ENCODE measurements at places on chromosomes 11 and 22. TPM values are rescaled to one million over a fixed set of nuclear protein-coding genes. Genes with fewer than 3 reads are reported as not detected.
A peak's percentile ranks its signal among the peaks of the same experiment; 100 is the strongest.

The MPPED2 gene
- not detected for total RNA-seq

The RTN4RL2 gene
- 3.6 TPM for total RNA-seq

The OR51B4 gene
- not detected for total RNA-seq

- peak overlapping the region; percentile 87 for H3K27ac ChIP-seq
- H3K27me3 ChIP-seq, result no peaks in the 10 kb centered on the region
- peaks cover 21% of the 10 kb centered on the region for H3K36me3 ChIP-seq
- H3K4me3 ChIP-seq, result peak overlapping the region; percentile 49
- peaks cover 42% of the 10 kb centered on the region for H3K4me1 ChIP-seq
Measured at GRCh38 chr11:61695917-61696316, 15.7 kb downstream of the DAGLA start.

DNA sequence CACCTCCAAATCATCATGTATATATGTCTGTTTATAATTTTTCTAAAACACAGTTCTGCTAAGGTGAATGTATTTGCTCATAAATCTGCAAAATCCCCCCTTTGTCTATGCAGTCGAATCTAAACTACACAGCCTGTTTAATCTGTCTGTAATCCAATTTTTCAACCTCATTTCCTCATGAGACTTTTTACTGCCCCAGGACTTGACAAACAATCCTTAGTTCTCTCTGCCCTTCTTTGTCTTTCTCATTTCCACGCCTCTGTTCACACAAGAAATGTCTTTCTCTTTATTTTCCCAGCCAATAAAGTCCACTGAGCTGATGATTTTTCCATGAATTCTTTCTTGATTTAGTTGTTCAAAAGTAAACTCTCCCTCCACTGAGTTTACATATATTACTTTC is 1154.3 kb downstream of the FAM181B start:
- no peak overlapping the region for H3K4me3 ChIP-seq
- no peak for DNase-seq

DNA sequence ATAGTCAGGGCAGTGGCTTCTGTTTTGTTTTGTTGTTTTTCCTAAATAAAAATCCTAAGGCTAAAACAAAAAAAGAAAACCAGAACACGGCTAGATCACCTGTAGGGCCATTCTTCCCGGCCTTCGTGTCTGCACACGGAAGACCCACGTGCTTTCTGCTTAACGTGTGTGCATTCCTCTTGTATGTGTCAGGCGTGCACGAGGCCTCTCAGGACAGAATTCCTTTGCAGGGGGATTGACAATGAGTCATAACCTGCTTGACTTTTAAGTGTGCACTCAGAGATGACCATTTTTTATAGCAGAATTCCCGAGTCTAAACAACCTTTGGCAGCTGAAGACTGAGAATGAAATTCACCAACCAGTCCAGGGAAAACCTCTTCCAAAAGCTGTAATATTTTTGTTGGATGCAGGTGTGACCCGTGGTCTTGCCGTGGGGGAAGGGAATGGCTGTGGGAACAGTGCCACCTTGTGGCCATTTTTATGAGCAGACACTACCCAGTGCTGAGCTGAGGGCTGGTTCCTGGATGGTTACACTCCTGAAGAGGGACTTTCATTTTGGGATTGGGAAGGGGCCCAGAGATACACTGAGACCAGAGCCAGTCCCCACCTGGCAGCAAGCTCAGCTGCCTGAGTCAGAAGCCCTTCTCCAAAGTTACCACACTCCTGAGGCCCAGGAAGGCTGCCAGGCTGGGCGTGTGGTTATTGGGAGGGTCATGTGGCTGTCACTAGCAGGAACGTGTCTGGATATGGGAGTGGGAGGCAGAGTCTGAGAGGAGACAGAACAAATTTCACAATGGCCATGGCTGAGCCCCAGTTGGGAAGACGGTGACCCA is 35.7 kb upstream of the DKK3 start:
- peak; percentile 80 for DNase-seq
- H3K4me3 ChIP-seq, result peak overlapping the region; percentile 60

DNA sequence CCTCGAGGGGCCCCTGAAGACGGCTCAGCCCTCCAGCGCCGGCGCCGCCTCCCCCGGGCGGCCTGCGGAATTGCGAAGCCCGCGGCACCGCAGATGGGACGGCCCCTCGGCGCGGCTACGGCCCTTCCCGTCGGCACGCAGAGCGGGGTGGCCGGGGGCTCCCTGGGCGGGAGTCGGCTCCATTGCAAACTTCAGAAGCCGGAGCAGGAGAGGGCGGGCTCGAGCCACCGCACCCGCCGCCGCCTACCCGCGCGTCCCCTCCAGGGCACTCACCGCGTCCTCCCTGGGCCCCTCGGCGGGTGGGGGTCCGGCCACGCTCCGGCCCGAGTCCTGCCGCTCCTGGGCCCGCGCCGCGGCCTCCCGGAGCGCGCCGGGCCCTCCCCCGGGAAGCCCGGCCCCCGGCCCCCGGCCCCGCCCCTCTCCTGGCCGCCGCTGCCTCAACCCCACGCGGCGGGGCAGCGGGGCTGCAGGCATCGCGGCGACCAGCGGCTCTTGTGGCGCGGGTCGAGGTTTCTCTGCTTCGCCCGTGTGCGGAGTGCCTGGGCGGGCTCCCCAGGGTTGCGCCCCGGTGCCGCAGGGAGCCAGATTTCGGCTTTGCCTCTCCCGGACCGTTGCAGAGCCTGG is at the start of gene PACSIN3:
TSS of gene PACSIN3 (minus strand) at position 359 of the 624 bp plus-strand sequence. CDS start 3,707 bp downstream, outside the sequence.
- no peak within 1 kb of the TSS for H3K27ac ChIP-seq
- H3K36me3 ChIP-seq, result peaks cover 24% of the 10 kb centered on the region
- no peaks in the 10 kb centered on the region for H3K27me3 ChIP-seq
- peak; percentile 71 for DNase-seq

Measured in Calu3 (cell line).